ENCODE measurements at places on chromosomes 12 and 14.

DNA sequence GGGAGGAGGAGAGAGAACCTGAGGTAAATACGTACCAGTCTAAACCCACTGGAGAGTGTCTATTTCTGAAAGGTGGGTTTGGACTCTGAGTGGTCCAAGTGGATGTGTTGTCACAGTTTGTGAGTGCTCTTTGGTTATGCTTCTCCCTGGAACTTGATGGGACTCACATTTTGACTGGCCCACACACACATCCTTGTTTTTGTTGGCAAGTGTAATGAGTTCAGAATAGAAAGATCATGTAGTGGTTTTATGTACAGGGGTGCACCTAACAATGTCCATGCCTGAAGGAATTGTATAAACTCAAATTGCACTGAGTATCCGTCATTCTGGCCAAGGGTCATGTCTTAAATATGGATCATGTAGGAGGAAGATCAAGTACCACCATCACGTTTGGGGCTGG is 4.8 kb downstream of the PPFIBP1 start:
- DNase-seq: no peak

DNA sequence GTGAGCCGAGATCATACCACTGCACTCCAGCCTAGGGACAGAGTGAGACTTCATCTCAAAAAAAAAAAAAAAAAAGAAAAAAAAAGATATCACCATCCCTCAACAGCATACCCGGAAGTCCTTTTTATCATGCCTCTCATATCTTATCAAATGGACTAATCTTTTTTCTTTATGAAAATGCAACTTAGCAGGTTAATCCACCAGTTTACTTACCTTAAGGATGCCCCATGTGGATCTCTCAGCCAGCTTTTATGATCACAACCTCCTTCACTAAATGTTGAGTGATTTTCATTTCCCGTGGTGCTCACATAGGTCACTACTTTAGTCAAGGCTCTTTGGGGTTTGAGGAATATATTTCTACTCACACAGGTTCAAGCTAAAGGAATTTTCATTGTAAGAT is 248.8 kb upstream of the TBX3 start:
- DNase-seq: no peak

DNA sequence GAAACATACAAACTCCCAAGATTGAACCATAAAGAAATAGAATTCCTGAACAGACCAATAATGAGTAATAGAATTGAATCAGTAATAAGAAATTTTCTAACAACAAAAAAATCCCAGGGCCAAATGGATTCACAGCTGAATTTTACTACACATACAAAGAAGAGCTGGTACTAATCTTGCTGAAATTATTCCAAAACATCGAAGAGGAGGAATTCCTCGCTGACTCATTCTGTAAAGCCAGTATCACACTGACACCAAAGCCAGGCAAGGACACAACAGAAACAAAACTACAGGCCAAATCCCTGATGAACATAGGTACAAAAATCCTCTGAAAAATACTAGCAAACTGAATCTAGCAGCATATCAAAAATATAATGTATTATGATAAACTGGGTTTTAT is 367.8 kb upstream of the CLEC14A start:
- DNase-seq: no peak

GRCh38 chr14:40252817-40253447 is 820.7 kb upstream of the FBXO33 start:
- DNase-seq: no peak

GRCh38 chr12:52180971-52181628 is 10.7 kb downstream of the KRT80 start:
- no peak for DNase-seq

DNA sequence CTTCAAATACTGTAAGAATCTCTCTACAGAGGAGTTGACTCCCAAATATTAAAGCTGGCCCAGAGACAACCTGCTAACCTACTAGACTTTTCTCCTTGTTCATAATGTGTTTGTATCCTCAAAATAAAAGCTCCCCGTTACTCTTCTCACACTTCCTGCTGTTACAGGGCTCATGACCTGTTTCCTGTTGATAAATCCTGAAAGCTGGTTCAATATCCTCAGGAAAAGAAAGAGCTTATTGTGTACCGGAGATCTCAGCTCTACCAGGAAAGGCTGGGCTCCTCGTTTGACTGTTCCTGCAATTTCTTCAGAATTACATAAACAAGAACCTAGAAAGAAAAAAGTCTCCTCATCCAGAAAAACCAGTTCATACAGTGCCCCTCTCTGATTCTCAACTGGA is 30.8 kb downstream of the CLEC1A start:
- no peak for DNase-seq

GRCh38 chr14:96037891-96038557 is 1.1 kb upstream of the C14orf132 start:
- DNase-seq: no peak

GRCh38 chr12:89453121-89453978 is 71.2 kb downstream of the GALNT4 start:
- DNase-seq: no peak

All from activated T-cell treated with anti-CD3 and anti-CD28 coated beads, Interleukin-2, amount 50 U/mL, for 1 hour (primary cell).